ENCODE measurements at places on chromosomes 7 and 10.

- no peak for DNase-seq
These were observed 185.0 kb downstream of the HDAC9 start for GRCh38 chr7:18680576-18680975.

DNA sequence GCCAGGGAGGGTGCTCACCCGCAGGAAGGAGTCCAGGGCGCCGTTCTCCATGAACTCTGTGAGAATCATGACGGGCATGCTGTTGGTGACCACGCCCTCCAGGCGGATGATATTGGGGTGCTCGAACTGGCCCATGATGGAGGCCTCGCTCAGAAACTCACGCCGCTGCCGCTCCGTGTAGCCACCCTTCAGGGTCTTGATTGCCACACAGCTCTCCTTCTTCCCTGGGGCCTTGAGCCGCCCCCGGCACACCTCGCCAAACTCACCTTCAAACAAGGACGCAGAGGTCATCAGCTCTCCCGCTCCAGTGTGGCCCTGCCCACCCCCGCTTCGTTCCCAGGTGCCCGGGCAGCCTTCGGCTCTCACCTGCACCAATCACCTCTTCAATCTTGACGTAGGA lies 14.6 kb downstream of the EPHB4 start:
- no peak for DNase-seq

GRCh38 chr7:22546769-22547168 lies 46.8 kb upstream of the STEAP1B start:
- DNase-seq: no peak

- DNase-seq: no peak
These were observed 276.6 kb downstream of the GPR158 start for GRCh38 chr10:25451401-25451800.

DNA sequence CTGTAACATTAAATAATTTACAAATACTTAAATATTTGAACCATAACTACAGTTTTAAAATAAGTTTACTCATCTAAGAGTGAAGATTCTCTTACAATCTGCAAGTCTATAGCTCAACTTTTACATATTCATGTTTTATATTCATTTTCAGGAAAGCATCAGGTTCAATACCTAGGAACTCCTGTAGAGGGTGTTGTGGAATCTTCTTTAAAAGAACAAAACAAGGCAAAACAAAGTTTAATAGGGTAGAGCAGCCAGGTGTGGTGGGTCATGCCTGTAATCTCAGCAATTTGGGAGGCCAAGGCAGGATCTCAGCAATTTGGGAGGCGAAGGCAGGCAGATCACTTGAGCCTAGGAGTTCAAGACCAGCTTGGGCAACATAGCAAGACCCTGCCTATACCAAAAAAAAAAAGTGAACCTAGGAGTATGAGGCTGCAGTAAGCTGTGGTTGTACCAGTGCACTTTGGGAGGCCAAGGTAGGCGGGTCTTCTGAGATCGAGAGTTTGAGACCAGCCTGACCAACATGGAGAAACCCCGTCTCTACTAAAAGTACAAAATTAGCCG lies 45.1 kb downstream of the ST8SIA6 start:
- no peak for DNase-seq

DNA sequence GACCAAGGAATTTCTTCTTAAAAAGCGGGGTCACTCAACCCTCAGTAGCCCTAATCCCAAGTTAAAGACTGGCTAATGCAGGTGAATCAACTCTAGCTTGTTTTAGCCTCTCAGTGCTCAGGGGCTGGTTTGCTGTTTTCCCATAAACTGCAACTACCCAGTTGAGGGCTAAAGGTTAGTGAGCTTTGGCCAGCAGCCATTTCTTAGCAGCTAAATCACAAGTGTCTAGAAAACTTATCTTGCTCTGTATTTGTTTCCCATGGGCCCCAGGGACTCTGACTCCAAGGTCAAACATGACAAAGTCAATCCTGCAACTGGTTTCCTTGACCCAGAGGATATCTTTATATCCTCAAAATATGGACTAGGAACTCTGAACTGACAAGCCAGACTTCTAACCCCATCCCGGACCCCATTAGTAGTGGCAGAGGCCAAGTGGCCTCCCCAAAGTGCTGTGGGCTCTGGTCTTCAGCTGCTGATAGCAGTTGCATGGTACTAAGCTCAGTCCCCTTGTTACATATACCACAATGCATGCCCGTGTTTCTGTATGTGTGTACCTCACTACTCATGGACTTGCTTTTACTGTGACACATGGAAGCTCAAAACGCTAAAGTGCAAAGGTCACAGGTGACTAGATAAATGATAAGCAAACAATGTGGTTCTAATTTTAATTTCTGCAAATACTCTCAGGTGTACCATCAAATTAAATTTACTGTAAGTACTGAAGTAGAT lies 793.0 kb upstream of the IGFBP3 start:
- no peak for DNase-seq

DNA sequence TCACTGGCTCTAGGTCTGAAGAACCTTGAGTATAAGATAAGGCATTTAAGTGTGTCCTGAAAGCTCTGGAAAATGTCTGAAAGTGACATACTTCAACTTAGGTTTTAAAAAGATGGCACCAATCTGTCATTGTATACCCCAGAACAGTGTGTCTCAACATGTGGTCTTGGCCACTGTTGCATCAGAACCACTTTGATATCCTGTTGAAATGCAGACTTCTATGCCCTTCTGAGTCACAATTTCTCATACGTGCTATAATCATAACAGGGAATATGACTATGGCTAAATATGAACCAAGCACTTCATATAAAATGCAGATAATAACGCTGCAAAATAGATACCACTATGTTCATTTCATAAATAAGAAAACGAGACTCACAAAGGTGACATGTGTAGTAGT lies 38.0 kb upstream of the GPAM start:
- no peak for DNase-seq

All from NCI-H1417 treated with DMSO at 0.1 percent for 48 hours (cell line).